ENCODE measurements at places on chromosomes 7 and 10. TPM values are rescaled to one million over a fixed set of nuclear protein-coding genes. Genes with fewer than 3 reads are reported as not detected.

DNA sequence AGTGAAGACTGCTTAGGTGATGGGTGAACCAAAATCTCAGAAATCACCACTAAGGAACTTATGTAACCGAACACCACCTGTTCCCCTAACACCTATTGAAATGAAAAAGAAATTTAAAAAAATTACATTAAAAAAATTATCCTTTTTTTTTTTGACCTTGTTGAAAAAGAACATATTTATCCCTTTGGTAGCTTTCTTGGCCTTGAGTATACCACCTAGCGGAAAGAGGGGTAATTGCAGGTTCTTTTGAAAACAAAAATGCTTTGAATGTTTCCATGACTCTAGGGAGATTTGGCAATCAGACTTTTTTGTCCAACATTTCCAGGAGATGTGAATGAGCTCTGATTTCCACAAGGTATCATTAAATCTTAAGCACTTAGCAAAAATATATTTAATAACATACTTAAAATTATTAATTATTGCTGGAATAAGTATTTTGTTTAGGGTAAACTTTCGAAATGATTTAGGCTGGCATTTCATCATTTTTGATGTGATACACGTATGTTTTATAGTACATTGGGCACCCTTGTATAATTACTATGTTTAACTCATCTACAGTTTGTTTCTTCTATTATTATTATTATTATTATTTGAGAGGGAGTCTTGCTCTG is 47.0 kb upstream of the ELMO1 start:
- H3K27me3 ChIP-seq, result no peaks in the 10 kb centered on the region
- no peak overlapping the region for H3K4me3 ChIP-seq
- no peak for DNase-seq
- no peak overlapping the region for H3K27ac ChIP-seq
- H3K36me3 ChIP-seq, result no peaks in the 10 kb centered on the region
- H3K4me1 ChIP-seq, result no peaks in the 10 kb centered on the region

- H3K4me3 ChIP-seq, result peak overlapping the region; percentile 19
- H3K27ac ChIP-seq, result no peak overlapping the region
- DNase-seq, result no peak
- H3K27me3 ChIP-seq, result peaks cover 63% of the 10 kb centered on the region
Measured at GRCh38 chr7:151410405-151411390, 860 bp upstream of the WDR86 start.

CTAGE8 gene
- total RNA-seq, result 0.98 TPM

CYP3A4 gene
- not detected for total RNA-seq

- no peak for DNase-seq
- no peaks in the 10 kb centered on the region for H3K27me3 ChIP-seq
- no peak overlapping the region for H3K27ac ChIP-seq
- H3K4me3 ChIP-seq, result no peak overlapping the region
- no peaks in the 10 kb centered on the region for H3K4me1 ChIP-seq
Measured at GRCh38 chr10:107033799-107034422, 130.6 kb downstream of the SORCS1 start.

DNA sequence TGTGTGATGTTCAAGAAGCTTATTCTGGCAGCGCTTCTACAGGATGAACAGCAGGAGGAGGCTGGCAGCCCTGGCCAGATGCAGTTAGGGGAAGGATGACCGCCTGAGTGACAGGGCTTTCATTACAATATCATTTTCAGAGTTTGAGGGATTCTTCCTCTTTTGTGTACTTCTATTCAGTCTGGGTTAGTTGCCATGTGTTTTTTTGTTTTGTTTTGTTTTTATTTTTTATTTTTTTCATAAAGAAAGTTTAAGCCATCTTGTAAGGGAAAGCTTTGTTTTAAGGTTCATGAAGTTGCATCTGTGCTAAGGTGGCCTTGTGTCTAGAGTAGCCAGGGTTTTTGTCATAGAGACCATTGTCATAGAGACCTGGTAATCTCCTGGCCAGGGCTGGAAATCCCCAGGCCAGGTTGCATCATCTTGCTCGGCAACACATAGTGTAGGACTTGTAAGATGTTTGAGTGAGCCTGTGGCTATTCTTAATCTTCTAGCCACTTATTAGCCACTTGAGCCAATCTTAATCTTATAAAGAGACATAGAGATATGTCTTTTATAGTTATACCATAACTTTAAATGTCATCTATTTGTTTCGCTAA is 230.5 kb upstream of the TMEM229A start:
- no peaks in the 10 kb centered on the region for H3K36me3 ChIP-seq
- H3K27ac ChIP-seq, result no peak overlapping the region
- H3K27me3 ChIP-seq, result no peaks in the 10 kb centered on the region
- no peak for DNase-seq

GIMAP4 gene
- not detected for total RNA-seq

PAPOLB gene
- total RNA-seq, result not detected

DNA sequence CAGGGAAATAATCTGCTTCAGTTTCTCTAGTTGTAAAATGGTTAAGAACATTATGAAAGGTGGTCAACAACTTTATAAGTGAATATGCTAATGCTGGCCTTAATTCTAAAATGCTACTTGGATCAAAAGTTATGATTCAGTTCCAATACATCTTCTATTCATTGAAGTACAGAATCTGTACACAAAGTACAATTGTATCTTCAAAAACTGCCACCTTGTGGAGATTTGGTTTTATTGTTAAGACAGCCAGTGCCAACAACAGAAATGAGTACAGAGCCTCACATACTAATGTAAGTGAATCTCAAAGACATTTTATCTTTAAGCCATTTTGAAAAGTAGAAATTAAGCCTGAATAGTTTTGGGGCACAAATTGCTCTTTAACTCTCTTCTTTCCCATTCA is 194.0 kb downstream of the CFTR start:
- no peaks in the 10 kb centered on the region for H3K36me3 ChIP-seq
- no peaks in the 10 kb centered on the region for H3K4me1 ChIP-seq
- H3K4me3 ChIP-seq, result no peak overlapping the region
- H3K27me3 ChIP-seq, result peaks cover 12% of the 10 kb centered on the region
